ENCODE measurements at places on chromosomes 2 and 18. TPM values are rescaled to one million over a fixed set of nuclear protein-coding genes. Genes with fewer than 3 reads are reported as not detected.

DNA sequence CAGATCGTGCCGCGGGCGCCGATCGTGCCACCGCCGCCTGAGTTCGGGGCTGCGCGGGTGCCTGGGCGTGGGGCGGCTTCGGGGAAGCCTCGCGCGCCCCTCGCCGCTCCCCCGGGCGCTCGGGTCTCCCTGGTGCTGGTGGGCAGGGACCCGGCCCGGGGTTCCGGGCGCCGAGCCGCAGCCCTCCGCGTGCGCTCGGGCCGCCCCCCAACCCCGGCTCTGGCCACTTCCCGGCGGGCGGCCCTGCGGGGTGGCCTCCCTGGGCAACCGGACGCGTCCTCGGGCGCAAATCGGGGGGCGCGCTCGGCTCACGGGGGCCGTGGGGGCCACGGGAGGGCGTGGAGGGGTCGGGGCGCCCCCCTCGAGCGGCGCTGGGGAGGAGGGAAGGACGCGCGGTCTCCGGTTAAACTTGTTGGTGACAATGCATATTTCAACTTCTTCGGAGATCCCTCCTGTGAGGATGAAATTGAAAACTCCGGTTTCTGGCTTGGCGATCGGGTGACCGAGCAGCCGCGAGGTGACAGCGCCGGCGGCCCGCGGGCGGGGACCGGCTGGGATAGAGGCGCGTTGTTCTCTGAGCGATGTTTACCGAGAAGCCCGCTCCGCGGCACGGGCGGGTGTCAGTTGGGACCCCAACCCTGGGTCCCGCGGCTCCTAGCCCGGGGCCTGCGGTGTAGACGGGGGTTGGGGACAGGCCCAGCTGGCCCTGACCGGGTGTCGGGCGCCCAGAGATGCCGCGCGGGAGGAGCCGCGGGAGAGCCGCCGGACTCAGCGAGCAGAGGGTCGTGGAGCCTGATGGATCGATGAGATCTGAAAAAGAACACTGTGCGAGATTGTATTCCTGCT lies 676 bp downstream of the SH3BP4 start:
- H3K27ac ChIP-seq: peak overlapping the region; percentile 75
- no peaks in the 10 kb centered on the region for H3K36me3 ChIP-seq
- H3K27me3 ChIP-seq: no peaks in the 10 kb centered on the region
- H3K4me3 ChIP-seq: peak overlapping the region; percentile 63

GRCh38 chr2:224778474-224778877 lies 62.3 kb upstream of the CCDC195 start:
- H3K4me1 ChIP-seq: no peaks in the 10 kb centered on the region
- no peak overlapping the region for H3K4me3 ChIP-seq
- H3K36me3 ChIP-seq: peaks cover 15% of the 10 kb centered on the region

DNA sequence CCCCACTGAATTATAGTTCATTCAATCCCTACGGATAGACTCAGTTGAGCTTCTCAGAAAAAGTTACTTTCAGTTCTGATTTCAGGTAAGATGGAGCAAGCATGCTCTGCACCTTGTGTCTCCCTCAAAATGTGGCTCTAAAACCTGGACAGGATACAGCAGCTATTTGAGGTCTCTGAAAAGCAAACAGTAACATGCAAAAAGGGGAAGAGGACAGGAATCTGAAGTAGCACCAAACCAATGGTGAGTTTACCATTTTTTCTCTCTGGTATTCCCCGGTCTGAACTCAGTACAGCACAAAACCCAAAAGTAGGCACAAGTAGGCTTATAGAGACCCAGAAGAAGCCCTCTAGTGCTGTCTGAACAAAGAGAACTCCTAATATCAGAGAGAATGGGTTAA lies 34.1 kb downstream of the LANCL1 start:
- H3K4me1 ChIP-seq: no peaks in the 10 kb centered on the region
- H3K36me3 ChIP-seq: peaks cover 15% of the 10 kb centered on the region
- H3K27ac ChIP-seq: no peak overlapping the region
- H3K4me3 ChIP-seq: no peak overlapping the region
- H3K27me3 ChIP-seq: no peaks in the 10 kb centered on the region

- no peak overlapping the region for H3K27ac ChIP-seq
- no peaks in the 10 kb centered on the region for H3K27me3 ChIP-seq
- no peak overlapping the region for H3K4me3 ChIP-seq
- H3K4me1 ChIP-seq: no peaks in the 10 kb centered on the region
- no peak for DNase-seq
Observed at GRCh38 chr2:206540757-206541156, 97.4 kb downstream of the ADAM23 start.

The MEP1B gene
- not detected for total RNA-seq

DNA sequence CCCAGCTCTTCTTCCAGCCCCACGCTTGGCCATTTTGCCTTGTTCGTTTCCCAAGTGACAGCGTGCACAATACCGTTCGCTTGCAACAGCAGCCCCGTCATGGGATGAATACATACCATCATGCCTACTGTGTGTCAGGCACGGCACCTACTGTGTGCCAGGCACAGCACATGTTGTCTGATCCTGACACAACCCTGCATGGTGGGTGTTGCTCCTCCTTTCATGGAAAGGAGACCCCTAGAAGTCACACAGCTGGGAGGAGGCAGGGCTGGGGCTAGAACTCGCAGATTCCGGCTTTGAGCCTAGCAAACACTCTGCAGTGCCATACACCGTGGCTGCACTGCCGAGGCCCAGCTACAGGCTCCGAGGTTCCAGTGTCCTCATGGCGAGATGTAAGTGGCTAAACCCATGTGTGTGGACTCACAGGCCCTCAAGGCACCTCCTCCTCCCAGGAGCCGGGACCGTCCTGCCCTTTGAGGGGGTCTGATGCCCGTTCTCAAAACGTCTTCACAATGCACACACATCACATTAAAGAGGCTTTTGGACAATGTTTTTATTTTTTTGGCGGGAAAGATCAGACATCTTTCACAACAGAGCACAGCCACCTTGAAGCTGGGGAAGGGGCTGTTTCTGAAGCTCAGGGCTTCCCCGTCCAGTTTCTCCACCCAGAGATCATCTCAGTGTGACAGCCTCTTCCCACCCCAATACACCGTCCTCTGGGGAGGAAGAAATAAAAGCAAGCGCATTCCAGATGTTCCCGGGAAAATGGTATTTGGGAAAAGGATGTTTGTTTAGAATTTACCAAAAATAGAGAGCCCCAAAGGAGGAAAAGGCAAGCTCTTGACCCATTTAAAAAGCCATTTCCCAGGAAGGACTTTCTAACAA lies 64.9 kb downstream of the HS1BP3 start:
- peak; percentile 45 for DNase-seq
- H3K4me3 ChIP-seq: no peak overlapping the region
- H3K36me3 ChIP-seq: no peaks in the 10 kb centered on the region
- peak overlapping the region; percentile 42 for H3K27ac ChIP-seq

DNA sequence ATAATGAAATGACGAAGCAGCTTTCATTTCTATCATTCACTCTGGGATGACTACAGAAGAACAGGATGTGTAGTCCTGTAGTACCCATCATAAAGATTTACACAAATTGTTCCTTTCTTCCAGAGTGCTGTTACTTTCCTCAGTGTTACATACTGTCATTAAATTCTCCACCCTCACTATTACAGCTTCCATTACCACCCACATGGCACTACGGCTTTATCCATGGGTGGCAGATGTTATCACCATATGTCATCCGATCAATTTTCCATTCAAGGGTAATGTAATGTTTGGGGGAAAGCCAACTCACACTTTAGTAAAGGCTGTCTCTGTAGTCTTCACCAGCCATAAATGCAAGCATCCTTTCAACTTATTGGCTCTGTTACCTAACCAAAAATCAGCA lies 7.1 kb upstream of the CSRNP3 start:
- H3K4me1 ChIP-seq: no peaks in the 10 kb centered on the region
- H3K27me3 ChIP-seq: no peaks in the 10 kb centered on the region
- no peak overlapping the region for H3K4me3 ChIP-seq
- no peak overlapping the region for H3K27ac ChIP-seq
- DNase-seq: no peak
- no peaks in the 10 kb centered on the region for H3K36me3 ChIP-seq

GRCh38 chr2:238902285-238902684 lies 54.4 kb downstream of the TWIST2 start:
- no peaks in the 10 kb centered on the region for H3K27me3 ChIP-seq
- no peaks in the 10 kb centered on the region for H3K36me3 ChIP-seq
- no peak overlapping the region for H3K4me3 ChIP-seq
- no peak overlapping the region for H3K27ac ChIP-seq
- no peaks in the 10 kb centered on the region for H3K4me1 ChIP-seq

The PARD6G gene
- 6.5 TPM for total RNA-seq

DNA sequence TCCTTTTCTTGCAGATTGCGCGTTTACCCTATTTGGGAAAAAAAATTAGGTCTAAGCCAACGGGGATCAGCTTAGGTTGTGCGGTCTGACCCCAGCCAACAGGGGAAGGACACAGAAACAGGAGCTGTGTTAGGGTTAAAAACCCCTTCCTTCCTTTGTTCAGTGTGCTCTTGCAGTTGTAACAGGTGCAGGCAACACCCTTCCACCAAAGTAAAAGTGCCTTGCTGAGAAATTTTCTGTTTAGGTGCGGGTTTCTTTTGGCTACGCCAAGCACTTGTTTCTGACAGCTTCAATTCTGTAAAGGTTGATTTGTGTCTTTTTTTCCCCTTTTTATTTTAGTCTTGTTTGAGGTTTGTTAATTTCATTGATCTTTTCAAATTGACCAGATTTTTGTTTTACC lies 92.5 kb downstream of the PTPN4 start:
- no peak overlapping the region for H3K4me3 ChIP-seq
- no peak overlapping the region for H3K27ac ChIP-seq
- H3K27me3 ChIP-seq: no peaks in the 10 kb centered on the region
- H3K36me3 ChIP-seq: no peaks in the 10 kb centered on the region
- DNase-seq: no peak

DNA sequence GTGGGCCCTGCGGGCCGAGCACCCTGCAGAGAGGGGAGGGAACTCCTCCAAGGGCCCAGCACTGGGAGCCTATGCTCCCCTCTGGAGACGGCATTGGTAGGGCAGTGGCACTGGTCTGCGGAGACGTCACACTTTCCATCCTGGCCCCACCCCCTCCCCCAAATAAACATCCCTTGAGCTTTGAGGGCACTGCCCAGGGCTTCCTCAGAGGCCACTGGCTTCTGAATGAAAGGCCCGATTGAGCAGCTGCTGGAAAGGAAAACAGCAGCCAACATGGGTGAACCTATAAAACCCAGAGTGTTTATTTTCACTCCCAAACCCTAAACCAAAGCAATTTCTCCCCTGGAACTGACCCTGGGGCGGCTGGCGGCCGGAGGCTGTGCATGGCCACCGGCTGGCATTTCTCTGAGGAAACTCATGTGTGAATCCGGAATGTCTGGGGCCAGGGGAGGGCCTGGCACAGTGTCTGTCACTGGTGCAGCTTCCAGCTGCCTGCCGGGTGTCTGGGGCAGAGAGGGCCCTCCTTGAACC lies 138.9 kb downstream of the DYSF start:
- DNase-seq: no peak
- H3K27me3 ChIP-seq: no peaks in the 10 kb centered on the region
- peak overlapping the region; percentile 60 for H3K27ac ChIP-seq
- no peaks in the 10 kb centered on the region for H3K4me1 ChIP-seq

The CAPN14 gene
- 0.26 TPM for total RNA-seq

GRCh38 chr2:124536591-124536990 lies 511.5 kb downstream of the CNTNAP5 start:
- no peak overlapping the region for H3K4me3 ChIP-seq
- H3K4me1 ChIP-seq: no peaks in the 10 kb centered on the region
- H3K36me3 ChIP-seq: no peaks in the 10 kb centered on the region
- no peak for DNase-seq

DNA sequence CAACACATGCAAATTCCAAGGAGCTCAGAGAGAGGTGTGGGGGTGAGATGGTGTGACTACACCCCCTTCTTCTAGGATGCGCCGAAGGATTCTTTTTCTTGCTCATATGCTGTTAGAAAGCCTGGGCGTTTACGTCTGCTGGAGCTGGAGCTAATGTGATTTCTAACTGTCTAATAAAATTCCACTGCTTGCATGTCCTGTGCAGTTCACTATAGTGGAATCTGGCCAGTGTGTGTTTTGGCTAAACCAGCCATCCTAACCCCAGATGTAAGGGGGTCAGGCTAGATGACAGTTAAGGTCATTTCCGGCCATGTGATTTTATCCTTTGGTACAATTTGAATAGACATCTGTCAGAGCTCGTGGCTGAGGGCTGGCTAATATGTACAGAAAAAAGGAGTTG lies 194.1 kb downstream of the PRKCE start:
- no peak overlapping the region for H3K4me3 ChIP-seq
- no peaks in the 10 kb centered on the region for H3K27me3 ChIP-seq
- H3K4me1 ChIP-seq: peaks cover 14% of the 10 kb centered on the region
- H3K27ac ChIP-seq: no peak overlapping the region
- H3K36me3 ChIP-seq: no peaks in the 10 kb centered on the region

DNA sequence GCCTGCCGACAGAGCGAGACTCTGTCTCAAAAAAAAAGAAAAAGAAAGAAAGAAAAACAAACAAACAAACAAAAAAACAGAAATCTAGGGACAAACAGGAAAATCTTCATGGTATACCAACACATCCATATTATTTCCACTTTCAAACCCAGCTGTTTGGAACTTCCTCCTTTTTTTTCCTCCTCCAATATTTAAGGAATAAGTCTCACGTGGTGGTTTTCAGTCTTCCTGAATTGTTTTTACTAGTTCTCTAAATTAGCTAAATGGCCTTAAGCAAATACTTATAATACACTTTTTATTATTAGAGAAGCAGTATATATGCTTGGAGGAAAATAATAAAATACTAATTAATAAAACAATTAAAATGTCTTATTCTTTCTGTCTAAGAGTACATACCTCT lies 48.7 kb upstream of the GLS start:
- no peak for DNase-seq
- H3K4me3 ChIP-seq: no peak overlapping the region
- no peaks in the 10 kb centered on the region for H3K27me3 ChIP-seq
- H3K27ac ChIP-seq: no peak overlapping the region

- H3K4me3 ChIP-seq: no peak overlapping the region
- DNase-seq: no peak
- H3K36me3 ChIP-seq: no peaks in the 10 kb centered on the region
- H3K27ac ChIP-seq: no peak overlapping the region
- H3K4me1 ChIP-seq: no peaks in the 10 kb centered on the region
Observed at GRCh38 chr2:82789851-82790205, 1669.3 kb downstream of the SUCLG1 start.

GRCh38 chr2:121736140-121736461 lies 574 bp downstream of the NIFK start:
- H3K4me3 ChIP-seq: peak overlapping the region; percentile 69
- peaks cover 41% of the 10 kb centered on the region for H3K36me3 ChIP-seq
- peak overlapping the region; percentile 74 for H3K27ac ChIP-seq
- DNase-seq: no peak
- no peaks in the 10 kb centered on the region for H3K27me3 ChIP-seq

GRCh38 chr2:224671731-224672130 lies 44.4 kb downstream of the CCDC195 start:
- no peak overlapping the region for H3K27ac ChIP-seq
- H3K27me3 ChIP-seq: no peaks in the 10 kb centered on the region
- H3K36me3 ChIP-seq: no peaks in the 10 kb centered on the region
- DNase-seq: no peak
- no peaks in the 10 kb centered on the region for H3K4me1 ChIP-seq

Measured in upper lobe of right lung (tissue), 1 donor.